ENCODE measurements at places on chromosomes 13 and 19.

DNA sequence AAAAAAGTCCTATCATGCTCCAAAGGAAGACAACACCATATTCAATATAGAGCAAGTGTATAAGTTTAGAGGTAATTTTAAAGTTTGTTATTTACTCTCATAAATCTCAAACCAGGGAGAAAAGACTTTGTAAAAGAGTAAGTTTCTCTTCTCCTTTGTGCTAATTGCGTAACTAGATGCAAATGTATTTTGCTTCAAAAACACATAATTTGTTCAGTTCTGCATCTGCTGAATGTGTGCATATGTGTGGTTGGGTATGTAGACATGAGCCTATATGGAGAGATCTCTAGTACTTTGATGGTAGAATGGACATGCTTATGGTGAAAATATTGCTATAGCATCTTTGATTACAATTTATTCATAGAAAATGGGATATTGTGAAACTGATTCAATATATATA is 17.8 kb upstream of the MIR17HG start:
- DNase-seq = no peak

DNA sequence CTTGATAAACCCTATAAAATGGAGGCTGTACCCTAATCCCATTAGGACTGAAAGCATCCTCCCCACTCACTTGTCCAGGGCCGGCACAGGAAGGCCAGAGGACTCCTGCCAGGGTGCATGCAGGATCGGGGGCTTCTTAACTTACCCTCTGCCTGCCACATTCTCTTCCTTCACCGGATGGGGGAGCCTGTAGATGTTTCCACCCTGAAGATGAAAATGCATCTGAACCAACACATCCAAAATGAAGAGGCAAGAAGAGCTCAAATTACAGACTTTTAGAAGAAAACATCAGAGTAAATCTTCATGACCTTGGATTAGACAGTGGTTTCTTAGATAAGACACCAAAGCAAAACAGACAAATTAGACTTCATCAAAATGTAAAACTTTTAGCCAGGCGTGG is 25.9 kb upstream of the NAPA start:
- DNase-seq = no peak

DNA sequence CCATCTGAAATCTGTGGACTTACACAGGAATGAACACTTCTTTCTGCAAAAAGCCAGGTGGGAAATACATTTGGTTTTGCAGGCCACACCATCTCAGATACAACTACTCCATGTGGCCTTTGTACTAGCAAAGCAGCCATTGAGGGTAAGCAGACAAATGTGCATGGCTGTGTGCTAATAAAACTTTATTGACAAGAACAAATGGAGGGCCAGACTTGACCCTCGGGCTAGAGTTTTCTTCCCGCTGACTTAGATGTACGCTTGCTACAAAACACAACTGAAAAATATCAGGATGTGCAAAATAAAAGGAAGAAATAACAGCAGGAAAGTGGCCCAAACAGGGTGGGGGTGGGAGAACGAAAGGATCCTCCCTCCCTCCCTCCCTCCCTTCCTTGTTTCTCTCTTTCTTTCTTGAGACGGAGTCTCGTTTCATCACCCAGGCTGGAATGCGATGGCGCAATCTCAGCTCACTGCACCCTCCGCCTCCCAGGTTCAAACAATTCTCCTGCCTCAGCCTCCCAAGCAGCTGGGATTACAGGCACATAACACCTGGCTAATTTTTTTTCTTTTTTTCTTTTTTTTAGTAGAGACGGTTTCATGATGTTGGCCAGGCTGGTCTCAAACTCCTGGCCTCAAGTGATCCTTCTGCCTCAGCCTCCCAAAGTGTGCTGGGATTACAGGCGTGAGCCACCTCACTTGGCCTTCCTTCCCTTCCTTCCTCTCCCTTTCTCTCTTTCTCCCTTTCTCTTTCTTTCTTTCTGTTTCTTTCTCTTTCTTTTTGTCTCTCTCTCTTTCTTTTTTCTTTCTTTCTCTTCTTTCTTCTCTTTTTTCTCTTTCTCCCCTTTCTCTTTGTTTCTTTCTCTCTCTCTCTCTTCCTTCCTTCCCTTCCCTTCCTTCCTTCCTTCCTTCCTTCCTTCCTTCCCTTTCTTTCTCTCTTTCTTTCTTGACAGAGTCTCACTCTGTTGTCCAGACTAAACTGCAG is 29.3 kb downstream of the CCL25 start:
- DNase-seq = no peak

DNA sequence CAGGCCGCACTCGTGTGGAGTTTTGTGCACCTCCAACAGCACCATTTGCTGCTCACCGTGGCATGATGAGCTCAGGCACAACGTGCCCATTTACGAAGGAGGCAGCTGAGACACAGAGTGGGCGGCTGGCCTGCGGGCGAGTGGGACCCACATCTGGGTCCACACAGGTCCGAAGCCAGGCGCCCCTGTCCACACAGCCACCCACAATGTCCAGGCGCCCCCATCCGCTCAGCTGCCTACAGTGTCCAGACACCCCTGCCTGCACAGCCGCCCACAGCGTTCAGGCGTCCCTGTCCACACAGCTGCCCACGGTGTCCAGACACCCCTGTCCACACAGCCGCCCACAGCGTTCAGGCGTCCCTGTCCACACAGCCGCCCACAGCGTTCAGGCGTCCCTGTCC is 42.5 kb upstream of the F7 start:
- no peak for DNase-seq

DNA sequence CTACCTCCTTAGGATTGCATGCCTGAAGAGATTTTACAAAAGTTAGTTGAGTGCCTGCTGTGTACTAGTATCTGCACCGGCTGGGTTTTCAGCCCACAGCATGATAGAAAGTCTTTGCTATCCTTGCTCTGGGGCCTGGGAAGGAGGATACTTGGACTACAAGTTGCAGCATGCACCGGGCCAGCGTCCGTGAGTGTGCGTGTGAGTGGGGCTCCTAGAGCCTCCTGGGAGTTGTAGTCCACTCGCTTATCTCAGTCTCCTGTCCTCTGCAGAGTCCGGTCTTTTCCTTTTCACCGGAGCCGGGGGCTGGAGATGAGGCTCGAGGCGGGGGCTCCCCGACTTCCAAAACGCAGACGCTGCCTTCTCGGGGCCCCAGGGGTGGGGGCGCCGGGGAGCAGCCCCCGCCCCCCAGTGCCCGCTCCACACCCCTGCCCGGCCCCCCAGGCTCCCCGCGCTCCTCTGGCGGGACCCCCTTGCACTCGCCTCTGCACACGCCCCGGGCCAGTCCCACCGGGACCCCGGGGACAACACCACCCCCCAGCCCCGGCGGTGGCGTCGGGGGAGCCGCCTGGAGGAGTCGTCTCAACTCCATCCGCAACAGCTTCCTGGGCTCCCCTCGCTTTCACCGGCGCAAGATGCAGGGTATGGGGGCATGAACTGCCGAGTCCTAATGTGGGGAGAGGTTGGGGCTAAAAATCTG is 20.6 kb downstream of the BRSK1 start:
- DNase-seq = no peak

GRCh38 chr13:109646423-109646822 is 140.0 kb downstream of the IRS2 start:
- DNase-seq = no peak

DNA sequence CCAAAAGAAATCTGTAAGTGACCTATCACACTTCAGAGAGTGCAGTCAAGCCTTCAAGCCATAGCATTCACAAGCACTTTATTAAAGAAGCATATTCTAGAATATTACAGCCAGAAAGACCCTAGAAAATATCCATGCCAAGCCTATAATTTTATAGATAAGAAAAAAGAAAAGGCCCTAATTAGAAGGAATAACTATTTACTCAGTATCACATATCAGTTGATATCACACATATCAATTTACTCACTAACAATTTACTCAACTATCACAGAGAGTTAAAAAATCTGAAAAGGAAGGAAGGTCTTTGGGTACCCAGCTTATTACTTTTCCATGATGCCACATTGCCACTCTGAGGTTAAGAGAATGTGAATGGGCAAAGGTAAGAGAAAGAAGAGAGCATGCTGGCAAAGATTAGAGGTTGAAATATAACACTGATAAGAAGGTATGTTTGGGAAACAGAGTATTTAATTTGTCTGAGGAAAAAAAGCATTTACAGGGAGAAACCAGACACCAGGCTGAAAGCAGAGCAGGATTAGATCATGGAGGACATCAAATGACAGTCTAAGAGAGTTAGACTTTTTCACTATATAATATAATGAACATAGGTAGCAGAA is 186.2 kb downstream of the VWA8 start:
- DNase-seq = no peak

GRCh38 chr13:68551701-68552522 is 1321.8 kb upstream of the PCDH9 start:
- DNase-seq = no peak

DNA sequence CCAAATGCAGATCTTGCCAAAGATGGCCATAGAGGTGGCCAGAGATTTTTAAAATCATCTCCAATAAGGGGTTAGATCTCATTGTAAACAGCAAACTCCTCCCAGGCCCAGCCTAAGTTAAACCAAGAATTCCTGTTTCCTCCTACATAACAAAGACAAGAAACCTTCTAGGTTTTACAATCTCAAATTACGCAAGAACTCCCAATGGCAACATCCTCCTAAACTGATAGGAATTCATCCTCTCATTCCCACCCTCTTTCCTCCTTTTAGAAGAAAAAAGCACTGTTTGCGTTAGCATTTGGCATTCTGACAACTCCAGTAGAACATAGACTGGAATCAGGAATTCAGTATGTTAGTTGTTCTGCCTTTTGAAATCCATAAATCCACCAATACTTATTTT is 14.6 kb downstream of the PROSER1 start:
- no peak for DNase-seq

DNA sequence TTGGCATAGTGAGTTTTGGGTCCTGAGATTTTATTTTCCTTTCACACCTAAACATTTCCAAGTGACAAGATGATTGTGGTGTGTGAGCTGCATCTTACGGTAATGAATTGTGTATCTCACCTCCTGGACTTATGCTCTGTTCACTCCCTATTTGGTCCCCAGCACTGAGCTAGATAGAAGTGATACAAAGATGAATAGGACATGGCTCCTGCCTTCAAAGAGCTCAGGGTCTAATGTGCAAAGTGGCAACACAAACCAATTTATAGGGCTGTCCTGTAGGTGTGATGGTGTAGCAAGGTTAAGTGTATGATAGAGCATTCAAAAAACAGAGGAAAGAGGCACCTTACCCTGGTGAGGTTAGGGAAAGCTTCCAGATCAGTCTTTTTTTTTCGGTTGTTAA is 17.6 kb upstream of the TNFRSF19 start:
- DNase-seq = no peak

- no peak for DNase-seq
These were observed 31.6 kb downstream of the THSD1 start for GRCh38 chr13:52374389-52374788.

DNA sequence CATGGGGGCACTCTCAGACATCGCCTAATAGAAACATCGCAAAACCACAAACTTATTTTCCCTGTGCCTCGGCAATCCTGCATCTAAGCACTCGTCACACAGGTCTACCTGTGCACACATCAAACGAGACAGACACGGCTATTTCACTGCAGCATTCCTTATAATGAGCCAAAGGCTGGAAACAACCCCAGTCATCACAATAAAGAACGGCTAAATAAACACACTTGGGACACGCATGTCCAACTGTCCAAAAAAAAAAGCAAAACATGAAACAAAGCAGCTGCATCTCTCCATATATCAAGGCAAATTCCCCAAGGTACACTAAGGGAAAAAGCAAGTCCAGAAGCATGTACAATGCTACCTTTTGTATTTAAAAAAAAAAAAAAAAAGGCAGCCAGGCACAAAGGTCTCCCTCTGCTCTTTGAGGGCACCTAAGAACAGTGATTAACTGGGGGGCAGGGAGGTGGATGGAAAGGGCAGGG is 27.2 kb upstream of the CCNP start:
- DNase-seq = no peak

DNA sequence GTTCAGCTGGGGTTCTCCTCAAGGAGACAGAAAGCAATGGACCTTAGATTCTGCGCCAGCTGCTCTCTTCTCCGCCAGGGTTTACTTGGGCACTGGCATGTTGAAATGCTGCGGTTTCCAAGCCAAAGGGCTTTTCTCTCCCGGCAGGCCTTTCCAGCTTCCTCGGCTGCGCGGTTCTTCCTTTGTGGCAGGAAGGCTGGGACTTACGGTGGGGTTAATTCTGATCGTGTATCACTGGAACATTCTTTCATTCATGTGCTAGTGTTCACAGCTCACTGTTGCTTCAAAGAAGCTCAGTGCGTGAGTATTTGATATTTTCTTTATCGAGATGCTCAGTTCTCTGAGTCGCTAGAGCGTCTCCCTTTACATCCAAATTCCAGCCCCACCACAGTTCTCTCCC is 723.2 kb downstream of the UQCRFS1 start:
- no peak for DNase-seq

- DNase-seq = no peak
These were observed 1315.4 kb downstream of the EFNB2 start for GRCh38 chr13:105220063-105220462.

DNA sequence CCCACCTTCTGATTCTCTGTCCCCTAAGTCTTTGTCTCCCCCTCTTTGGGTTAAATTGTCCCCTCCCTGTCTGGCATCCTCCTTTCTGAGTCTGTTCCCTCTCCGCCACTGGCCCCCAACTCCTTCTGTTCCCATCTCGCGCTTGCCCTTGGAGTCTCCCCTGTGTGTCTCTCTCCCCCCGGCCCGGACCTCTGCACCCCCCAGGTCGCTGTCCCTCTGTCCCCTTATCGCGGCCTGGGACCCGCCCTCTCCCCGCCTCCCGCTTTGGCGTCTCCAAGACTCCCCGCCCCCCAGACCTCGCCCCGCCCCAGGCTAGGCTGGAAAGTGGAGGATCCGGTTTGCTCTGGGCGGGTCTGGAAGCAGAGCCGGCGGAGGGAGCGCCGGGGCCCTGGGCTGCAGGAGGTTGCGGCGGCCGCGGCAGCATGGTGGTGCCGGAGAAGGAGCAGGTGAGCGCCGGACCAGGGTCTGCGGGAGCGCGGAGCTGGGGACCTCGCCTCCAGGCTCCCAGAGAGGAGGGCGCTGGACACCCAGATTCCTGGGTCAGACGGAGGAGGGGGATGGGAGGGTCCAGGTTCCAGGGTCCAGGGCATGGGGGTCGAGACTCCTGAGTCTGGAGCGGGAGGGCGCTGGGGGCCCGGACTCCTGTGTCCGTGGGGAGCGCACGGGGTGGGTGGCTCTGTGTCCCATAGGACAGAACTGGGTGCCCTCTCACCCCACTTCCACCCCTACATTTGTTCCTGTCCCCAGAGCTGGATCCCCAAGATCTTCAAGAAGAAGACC is at the start of gene TRPM4:
Gene TRPM4 (plus strand): TSS at position 348 of the 780 bp plus-strand sequence. CDS start 75 bp downstream, at position 423.
- peak; percentile 85 for DNase-seq

DNA sequence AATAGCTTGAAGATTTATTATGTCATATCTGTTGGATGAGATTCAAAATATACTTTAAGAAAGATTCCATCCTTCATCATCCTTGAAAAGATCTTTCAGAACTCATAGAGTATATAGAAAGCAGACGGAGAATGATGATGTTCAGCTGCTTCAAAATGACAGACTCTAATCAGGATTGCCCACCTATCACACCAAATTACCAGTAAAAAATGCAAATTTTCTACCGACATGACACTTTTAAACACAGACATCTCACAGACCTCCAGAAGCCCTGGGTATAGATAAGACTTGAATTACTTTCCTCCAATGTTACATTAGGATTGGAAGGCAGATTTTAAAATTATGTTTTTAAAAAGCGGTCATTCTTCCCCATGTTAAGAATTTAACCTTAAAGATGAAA is 235.5 kb downstream of the GPC6 start:
- no peak for DNase-seq

GRCh38 chr13:24328145-24328544 is 18.8 kb downstream of the C1QTNF9 start:
- DNase-seq = no peak
